ENCODE measurements at places on chromosomes 4 and X.
A peak's percentile ranks its signal among the peaks of the same experiment; 100 is the strongest.

DNA sequence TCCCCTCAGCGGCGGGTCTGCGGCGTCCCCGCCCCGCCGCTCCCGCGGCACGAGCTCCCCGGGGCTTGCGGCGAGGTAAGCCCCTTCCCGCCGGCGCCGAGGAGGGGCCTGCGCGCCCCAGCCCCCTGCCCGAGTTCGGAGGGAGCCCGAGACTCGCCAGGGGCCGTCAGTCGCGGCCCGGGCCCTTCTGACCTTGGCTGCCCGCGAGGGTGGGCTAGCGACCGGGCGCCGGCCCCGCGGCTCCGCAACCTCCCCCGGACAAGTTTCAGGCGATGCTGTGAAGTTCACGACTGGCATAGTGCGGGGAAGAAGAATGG is 554 bp downstream of the CDKL5 start:
- no peak for DNase-seq

- no peak for DNase-seq
These were observed 235.7 kb upstream of the MAGEB16 start for GRCh38 chrX:35562395-35562794.

GRCh38 chr4:113633467-113633866 is 128.1 kb downstream of the CAMK2D start:
- DNase-seq = peak; percentile 62

GRCh38 chr4:77052352-77052751 is 23.4 kb downstream of the CCNI start:
- peak; percentile 45 for DNase-seq

DNA sequence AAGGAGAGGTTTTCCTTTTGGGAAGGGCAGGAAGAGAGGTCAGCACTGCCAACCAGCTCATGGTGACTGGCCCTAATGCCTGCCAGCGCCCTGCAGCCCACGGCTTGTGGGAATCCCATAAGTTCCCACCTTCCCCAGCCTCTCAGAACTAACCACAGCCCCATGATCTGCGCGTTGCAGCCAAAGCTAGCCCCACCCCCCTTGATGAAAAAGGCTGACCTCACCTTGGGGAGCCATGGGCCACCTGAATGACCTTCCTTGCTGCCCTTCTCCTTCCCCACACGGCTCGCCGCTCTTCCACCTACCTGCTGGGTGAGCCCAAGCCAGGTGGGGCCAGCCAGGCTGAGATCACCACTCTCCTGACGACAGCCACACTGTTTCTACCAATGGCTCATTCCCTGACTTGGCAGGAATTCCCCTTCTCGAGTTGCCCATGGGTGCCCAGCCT is 3.9 kb upstream of the ELF4 start:
- no peak for DNase-seq

- DNase-seq = peak; percentile 50
These were observed 115.0 kb downstream of the SMIM20 start for GRCh38 chr4:26028793-26029567.

- peak; percentile 41 for DNase-seq
These were observed 99.5 kb upstream of the MXRA5 start for GRCh38 chrX:3445806-3446490.

GRCh38 chr4:123941306-123941705 is 544.7 kb downstream of the SPRY1 start:
- DNase-seq = no peak

GRCh38 chrX:101385795-101386541 is at the start of gene BTK:
Gene BTK (minus strand): TSS chrX:101386191. CDS start chrX:101375284, 10,907 bp downstream.
- no peak for DNase-seq

DNA sequence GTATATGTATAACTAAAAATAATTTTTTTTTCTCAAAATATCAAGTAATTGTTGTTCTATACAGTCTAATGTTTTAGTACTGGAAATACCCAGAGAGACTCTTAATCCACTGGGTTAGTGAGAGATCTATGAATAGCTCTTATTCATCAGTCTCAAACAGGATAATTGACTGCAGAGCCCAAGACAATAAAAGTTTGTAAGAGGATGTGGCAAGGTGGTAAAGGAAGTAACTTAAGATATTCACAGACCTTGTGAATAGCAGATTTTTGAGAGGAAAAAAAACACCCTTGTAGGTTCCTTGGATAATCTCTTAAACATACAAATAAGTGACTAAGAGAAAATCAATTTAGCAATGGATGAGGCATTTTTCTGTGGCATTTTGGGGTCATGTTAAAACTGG is 210.9 kb upstream of the FAM241A start:
- DNase-seq = no peak

DNA sequence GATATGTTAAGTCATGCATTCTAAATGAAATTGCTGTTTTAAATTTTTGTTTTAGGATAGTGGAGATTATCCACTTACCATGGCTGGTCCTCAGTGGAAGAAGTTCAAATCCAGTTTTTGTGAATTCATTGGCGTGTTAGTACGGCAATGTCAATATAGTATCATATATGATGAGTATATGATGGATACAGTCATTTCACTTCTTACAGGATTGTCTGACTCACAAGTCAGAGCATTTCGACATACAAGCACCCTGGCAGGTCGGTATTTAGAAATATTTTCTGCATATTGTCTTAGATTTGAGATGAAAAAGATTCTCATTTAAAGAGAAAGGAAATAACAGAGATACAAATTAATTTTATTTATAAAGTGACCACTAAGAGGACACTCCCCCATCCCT is 83.6 kb downstream of the STAG2 start:
- no peak for DNase-seq

DNA sequence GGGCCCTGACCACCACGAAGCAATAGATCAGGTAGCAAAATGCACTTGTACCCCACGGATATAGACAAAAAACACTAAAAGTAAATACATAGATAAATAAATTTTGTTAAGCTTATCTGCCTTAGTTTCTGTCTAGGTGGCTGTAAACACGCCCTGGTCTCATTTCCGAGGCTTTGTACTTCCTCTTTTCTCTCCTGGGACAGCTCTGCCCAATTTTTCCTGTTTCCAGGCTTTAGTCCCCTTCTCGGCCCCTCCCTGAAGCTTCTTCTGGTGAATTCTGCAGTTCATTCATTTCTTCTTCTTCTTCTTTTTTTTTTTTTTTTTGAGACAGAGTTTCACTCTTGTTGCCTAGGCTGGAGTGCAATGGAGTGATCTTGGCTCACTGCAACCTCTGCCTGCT is 73.4 kb upstream of the STOX2 start:
- no peak for DNase-seq

- no peak for DNase-seq
These were observed 14.1 kb downstream of the CXCL1 start for GRCh38 chr4:73883306-73883705.

DNA sequence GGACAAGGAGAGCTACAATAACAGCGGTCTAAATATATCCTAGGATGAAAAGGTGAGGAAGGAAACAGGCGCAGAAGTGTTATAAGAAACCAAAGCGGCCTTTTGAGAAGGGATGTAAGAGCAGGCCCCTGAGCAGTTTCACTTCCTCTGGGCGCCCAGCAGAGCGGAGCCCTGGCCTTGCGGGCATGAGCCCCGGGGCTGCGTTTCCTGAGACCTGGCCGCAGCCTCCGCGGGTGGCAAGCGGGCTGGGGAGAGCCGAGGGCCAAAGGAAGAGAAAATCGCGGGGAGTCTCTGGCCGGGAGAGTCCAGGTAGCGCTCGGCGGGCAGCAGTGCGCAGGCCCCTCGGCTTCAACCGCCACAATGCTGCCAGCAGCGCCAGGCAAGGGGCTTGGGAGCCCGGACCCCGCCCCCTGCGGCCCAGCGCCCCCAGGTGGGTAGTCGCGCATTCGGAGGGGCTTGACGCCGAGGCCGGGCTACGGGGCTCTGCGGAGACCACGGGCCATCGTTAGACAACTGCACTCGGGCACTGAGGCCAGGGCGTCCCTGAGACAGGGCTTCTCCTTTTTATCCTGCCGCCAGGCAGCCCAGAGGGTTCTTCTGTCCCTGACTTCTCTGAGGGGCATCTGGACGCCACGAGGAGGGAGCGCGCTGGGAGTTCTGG is at the start of gene BANK1:
TSS of gene BANK1 (plus strand) at position 210 of the 661 bp plus-strand sequence. CDS start at position 361, 151 bp downstream.
- peak; percentile 67 for DNase-seq

GRCh38 chrX:37846558-37846933 is 825 bp downstream of the DYNLT3 start:
- DNase-seq = no peak

GRCh38 chr4:78588894-78589545 is 37.5 kb downstream of the ANXA3 start:
- no peak for DNase-seq

DNA sequence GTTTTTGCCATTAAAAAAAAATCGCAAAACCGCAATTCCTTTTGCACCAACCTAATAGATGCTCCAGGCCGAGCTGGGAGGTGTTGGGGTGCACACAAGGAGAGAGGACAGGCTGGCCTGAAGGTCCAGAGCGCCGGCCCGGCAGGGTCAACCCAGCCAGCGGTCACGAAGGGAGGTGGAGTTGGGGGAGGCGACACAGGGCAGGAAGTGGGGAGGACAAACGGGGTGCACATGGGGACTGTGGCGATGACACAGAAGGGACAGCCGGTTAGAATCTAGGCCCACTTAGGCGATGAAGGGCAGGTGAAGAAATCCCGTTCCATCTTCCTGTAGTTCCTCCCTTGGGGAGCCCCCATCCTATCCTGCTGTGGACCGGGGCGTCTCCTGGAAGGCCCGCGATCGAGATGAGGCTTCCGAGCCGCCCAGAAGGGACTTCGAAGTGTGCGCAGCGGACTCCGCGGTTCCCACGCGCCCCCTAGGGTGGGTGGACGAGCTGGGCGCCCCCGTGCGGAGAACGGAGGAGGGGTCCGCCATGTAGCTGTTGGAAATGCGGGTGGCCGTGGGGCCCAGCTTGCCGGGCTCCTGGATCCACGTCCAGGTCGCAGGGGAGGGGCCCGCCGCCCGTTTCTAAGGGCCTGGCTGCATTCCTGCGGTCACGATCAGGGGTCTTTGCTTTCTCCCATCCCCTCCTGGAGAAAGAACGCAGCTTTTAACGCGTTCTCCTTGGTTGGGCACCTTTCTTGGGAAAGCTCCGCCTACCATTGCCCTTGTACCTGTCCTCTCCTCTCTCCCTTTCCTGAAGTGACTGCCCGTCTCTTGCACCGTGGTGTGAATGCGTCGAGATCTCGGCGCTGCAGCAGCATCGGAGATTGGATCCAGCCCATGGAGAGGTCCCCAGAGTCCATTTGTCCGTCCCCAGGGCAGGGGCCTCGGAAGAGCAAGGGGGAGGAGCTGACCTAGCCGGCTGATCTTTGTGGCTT is 17.0 kb upstream of the HPF1 start:
- DNase-seq = no peak

DNA sequence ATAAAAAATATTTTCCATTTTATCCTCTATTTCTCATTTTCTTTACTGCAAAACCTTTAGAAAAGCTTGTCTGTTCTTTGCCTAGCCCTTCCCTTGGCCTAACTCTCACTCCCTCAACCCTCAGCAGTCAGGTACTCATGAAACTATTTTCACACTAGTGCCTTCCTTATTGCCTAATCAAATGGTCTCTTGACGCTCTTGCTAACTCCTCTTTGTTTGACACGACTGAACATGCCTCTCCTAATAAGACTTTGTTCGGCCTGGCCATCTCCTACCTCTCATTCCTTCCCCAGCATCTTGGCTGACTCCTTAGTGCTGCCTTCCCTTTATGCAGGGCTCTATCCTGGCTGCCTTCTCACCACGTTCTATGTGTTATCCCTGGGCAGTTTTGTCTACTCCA is 11.1 kb upstream of the LRAT start:
- DNase-seq = no peak

GRCh38 chr4:104751468-104751867 is 256.8 kb upstream of the CXXC4 start:
- no peak for DNase-seq

DNA sequence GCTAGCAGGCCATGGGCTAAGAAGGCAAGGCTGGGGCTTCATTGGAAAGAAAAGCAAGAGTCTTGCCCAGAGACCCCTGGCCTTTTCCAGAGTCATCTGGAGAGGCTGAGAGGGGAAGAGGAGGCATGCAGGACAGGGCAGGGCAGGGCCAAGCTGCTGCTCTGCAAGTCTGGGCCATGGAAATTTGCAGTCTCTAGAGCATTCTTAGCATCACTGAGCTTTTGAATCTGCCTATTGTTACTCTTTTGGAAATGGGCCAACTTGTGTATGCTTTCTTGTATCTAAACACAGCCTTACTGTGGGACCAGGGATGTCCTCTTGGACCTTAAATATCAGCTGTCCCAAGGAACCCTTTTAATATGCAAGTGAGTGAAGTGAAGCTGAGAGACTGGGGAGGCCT is 560.5 kb downstream of the MID1IP1 start:
- DNase-seq = no peak

GRCh38 chr4:43242606-43243005 is 350.1 kb downstream of the GRXCR1 start:
- DNase-seq = no peak
